ENCODE measurements at places on chromosomes 11 and 22.

DNA sequence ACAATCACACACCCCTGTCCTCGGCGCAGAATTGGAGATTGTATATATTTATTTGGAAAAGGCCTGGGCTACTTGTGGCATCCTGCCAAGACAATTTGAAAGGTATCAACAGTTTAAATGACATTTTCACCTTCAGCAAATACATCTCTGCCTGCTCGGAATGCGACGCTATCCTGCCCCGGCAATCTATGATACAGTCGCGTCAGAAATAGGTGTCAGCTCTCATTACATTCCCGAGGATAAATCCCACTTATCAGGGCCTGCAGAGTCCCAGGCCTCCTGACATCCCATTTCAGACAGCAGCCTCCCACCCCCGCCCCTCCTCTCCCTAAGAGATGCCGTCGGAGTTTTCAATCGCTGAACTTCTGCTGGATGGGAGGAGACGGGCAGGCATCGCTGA is 114.7 kb downstream of the BRD1 start:
- DNase-seq = no peak

DNA sequence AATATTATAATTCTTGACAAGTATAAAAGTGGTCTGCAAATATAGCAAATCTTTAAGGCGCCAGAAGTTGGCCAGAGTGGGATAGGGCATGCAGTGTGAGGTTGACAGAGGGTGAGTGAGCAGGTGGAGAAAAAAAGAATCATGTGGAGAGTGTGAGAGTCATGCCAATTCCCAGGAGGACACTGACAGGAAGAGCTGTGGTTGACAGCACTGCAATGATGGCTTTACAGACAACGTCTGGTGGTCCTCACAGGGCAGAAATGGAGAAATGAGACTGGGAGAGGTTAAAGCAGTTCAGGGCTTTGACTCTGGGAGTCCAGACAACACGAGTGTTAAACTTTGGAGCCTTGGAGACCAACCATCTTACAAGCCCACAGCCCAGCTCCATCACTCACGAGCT is 34.9 kb downstream of the SERPIND1 start:
- no peak for DNase-seq

- no peak for DNase-seq
Measured at GRCh38 chr11:124405581-124405980, 6.8 kb upstream of the OR8B3 start.

DNA sequence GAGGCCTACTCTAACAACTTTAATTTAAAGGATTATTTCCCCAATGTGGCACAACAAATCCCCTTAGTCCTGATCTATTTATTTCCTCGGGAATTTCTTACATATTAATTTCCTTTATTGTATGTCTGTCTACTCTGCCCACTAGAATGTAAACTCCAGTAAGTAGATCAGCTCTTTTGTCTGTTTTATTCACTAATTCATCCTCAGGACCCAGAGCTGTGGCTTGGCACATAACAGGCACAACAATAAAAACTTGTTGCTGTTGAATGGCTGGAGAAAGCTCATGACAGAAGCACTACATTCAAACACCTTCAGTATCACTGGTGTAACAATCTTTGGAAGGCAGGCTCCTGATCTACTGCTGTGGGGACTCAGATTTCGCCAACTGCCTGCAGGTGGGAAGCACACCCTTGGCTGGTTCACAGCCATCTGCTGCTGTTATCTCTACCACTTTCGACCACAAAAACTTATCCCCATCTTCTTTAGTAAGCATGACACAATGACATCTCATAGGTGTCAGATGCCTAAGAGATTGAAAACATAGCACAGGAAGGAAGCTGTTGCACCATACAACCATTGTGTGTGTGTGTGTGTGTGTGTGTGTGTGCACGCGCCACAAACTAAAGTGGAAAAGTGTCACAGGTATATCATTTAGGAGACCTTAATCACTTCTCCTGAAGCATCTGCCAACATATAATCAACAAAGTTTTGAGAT is 11.9 kb downstream of the HIRA start:
- no peak for DNase-seq

DNA sequence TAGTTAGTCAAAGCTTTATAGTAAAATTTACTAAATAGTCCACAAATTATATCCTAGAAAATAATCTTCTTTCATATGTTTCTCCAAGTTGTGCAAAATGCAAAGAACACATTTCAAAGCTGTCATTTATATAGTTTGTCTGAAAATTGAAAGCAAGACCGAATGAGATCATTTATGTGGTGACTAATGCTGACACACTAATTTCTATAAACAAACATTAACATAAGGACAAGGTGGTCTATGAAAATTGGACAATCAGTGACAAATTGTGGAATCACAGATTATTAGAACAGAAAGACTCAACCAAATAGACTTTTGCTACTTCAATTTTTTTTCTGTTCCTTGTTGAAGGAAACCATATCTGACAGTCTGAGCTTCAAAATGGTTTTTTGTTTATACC is 1056.1 kb downstream of the LRRC4C start:
- no peak for DNase-seq

- DNase-seq = no peak
Measured at GRCh38 chr11:73201249-73201648, 16.8 kb upstream of the P2RY2 start.

DNA sequence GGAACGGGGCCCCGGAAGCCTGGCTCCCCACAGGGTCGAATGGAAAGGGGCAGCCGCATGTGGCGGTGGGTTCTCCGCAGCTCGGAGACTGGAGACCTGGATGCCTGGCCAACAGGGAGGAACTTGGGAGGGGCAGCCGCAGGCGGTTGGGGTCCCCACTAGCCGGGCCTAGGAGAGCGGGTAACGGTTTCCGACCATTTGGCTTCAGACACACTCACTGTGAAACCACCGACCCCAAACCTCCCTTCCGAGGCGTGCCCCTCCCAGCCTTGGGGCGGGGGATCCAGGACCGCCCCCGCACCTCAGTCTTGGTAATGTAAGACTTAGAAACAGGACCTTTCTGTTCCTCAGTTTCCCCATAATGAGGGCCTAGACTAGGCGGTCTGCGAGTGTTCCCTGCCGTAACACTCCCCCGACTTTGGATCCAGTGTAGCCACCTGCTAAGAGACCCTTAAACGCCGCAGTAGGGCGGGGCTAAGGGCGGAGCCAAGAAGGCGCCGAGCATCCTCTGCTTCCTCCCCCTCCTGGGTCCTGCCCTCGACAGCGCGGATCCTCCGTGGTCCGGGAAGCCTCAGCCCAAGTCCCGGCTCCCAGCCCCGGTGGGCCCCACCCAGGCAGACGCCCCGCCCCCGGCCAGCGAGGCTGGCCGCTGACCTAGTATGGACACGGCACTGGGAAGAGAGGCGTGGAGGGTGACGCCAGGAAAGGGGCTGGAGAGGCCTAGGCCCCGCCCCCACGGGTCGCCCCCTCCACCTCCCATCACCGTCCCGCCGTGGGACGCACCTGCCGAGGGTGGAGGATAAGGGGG is 1.8 kb upstream of the RASGRP2 start:
- no peak for DNase-seq

- DNase-seq = no peak
Measured at GRCh38 chr11:17606233-17607082, 59.4 kb downstream of the OTOG start.

DNA sequence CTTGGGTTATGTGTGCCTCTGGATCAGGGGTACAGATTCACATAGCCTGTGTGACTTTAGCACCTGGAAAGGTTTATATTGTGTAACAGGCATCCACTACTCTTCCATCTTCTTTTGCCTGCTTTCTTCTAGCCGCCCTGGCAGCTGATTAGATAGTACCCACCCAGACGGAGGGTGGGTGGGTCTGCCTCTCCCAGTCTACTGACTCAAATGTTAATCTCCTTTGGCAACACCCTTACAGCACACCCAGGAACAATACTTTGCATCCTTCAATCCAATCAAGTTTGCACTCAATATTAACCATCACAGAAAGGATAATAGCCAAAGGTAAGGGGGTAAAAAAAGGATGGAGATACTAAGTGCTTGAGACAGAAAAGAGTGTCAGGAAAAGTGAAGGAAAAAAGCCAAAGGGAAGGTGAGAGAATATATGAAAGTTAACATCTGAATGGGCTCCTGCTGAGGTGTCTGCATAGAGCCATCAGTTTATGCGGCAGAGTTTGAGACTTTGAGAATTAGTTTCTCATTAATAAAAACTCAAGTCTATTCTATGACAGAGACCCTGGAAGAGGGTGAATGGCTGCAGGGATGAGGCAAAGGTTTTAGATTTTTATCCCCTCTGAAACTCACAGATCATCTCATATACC is 2.6 kb upstream of the OR51B6 start:
- no peak for DNase-seq

- DNase-seq = no peak
Measured at GRCh38 chr22:26956371-26956770, 299.0 kb downstream of the MIAT start.

DNA sequence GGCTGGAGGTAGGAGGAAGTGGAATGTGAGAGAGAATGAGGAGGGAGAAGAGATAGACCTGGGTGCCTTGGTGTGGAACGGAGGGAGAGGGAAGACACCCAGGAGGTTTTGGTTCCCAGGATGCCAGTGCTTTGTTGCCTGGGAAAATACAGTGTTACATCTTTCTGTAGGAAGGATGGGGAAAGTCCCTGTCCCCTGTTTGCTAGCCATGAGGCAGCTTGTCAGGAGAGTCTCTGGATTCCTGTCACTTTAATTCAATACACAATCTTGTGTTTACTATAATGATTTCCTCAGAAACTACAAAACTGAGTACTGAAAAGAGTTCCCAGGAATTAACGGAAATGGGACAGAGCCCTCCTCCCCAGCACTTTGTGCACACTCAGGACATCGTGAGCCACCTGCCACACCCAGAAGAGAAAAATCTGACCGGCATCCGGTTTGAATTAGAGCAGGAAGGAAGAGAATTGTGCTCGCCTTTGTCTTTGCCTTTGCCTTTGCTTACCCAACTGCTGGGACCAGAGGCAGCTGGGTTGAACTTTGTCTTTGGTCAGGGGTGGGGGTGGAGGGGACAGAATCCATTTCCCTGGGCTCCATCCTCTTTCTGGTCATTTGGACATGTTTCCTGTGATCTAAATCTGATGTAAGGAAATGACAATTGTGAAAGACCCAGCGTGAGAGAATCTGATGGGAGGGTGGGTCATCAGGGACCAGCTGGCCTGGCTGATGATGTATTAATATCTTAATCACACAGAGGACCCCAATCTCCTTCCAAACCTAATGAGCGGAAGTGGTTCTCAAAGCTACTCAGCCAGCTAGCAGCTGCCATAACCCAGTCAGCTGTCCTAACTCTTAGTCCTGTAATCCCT is 1.3 kb upstream of the LIMK2 start:
- DNase-seq = no peak

DNA sequence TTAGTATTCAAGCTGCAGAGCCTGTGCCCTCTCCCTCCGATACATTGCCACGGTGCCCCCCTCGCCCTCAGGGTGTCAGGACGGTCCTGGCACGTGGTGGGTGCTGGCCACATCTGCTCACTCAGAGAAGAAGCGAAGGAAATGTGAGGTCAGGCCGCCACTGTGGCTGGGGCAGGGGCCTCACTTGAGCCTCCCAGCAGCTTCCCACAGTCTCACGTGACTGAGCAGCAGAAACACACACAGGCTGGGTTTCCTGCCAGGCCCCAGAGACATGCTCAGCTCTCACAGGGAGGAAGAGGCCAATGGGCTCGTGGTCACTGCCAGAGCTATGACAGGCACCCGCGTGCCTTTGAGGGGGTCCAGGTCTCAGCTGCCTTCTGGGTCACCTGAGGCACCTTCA is 37.9 kb upstream of the PRR5 start:
- DNase-seq = no peak

DNA sequence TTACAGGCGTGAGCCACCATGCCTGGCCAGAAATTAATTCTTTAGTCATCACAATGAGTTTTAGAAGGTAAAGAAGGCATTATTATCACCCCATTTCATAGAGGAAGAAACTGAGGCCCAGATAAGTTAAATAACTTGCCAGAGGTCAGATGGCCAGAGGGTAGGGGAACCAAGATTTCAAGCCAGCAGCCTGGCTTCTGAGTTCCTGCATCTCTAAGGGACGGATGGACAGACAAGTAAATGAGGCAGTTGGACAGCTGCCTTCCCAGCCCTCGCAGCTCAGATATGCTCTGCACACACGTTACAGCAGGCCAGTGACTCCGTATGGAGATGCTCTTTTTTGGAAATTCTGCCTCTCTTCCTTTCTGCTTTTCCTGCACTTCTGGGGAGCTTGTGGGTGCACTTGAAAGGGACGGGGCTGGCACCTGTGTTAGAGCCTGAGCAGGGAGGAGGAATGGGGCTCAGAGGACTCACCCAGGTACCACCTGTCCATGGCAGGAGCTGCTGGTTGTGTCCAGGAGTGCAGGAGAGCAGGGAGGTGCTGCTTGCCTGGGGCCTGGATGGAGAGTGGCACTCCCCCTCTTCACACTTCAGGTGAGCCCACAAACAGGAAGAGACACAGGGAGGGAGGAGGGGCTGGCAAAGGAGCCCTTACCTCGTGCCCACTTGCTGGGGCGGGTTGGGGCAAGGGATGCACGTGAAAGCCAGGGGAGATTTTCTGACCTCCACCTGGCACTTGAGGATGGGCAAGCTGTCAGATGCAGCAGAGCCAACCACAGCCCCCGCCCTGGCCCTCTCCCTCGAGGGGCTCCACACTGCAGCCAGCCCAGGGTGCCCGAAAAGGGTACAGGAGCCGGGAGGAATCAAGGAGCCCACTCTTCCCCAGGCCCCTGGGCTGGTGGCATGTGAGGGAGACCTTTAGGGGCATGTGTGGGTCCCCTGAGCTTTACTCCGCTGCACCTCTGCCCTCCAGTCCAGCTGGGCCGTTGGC is 3.3 kb upstream of the FXYD2 start:
- no peak for DNase-seq

DNA sequence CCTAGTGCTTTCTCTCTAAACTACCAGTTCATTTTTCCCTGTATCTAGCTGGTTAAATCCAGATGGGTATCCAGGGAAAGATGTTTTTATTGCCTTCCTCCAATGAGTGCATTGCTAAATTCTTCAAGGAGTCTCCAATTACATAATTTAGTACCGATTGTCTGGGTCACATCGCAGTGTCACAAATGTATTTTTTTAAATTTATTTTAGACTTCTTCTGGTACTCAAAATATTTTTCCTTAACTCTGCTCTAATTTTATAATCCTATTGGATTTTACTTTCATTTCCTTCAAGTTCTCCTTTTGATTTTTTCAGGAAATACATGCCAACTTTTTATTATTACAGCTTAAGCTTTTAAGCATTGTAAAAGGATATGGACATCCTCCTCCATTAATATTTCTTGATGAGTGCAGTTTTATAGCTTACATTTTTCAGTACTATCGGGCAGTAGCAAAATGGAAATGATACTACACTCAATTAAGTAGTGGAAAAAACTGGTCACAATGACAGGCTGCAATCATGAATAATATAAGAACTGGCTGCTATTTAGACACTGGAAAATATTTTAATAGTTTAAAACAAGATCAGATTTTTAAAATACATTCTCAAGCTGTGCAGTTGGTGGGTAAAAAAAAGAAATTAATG is 20.3 kb downstream of the BBOX1 start:
- DNase-seq = no peak

DNA sequence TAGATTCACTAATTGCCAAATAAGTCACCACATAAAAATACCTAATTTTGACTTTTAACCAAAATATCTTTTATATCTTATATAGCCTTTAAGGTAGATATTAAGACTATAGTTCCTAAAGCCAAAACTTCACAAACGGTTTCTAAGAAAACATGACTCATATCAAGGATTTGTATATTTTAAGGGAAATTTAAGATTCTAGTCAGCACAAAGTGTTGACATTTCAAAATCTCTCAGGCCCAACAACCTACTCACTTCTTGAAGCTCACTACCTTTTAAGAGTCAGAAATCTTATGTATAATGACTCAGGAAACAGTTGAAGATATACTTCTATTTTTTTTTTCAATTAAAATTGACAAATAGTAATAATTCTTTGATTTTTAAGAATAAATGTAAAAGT is 221.9 kb downstream of the SBF2 start:
- DNase-seq = no peak
